ENCODE measurements at places on chromosomes 2 and 18.

DNA sequence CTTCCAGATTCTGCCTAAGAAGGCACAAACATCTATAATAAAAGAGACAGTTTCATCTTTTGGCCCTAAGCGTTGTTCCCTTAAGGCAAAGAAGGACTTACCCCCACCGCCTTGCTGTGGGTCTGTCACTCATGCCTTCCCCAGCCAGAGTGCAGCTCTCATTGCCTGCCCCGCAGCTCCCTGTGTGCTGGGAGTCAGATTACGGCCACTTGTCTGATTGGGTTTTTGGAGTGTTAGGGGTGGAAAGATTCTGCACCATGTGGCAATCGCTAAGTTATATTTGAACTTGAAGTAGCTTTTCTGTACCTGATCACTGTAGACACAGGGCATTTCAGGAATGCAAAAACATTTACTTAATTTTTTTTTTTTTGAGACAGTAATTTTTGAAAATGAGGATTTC is at the start of gene AQP4:
Gene AQP4, minus strand, starts transcription at position 151 of the 400 bp plus-strand sequence. Its CDS starts 18 bp downstream, at position 133.
- DNase-seq = no peak

- no peak for DNase-seq
Observed at GRCh38 chr2:130835766-130836015, 1.0 kb upstream of the ARHGEF4 start.

GRCh38 chr2:8587920-8588830 is 93.7 kb upstream of the ID2 start:
- no peak for DNase-seq

DNA sequence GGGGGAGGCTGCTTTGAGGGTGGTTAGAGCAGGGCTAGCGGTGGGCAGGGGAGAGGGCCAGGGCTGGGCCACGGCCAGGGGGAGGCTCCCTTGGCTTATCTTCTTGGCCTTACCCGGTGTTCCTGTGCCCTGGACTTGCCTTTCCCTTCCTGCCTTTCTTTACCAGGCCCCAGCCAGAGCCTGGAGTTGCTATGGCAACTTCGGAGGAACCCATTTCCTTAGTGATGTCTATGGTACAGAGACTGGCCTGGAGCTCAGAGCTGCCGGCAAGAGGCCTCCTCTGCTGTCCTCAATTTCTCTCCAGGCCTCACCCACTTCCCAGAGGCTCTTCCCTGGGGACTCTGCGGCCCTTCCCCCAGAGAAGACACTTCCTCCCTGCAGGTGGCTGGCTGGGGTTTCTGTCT is 11.5 kb downstream of the SPEG start:
- no peak for DNase-seq

DNA sequence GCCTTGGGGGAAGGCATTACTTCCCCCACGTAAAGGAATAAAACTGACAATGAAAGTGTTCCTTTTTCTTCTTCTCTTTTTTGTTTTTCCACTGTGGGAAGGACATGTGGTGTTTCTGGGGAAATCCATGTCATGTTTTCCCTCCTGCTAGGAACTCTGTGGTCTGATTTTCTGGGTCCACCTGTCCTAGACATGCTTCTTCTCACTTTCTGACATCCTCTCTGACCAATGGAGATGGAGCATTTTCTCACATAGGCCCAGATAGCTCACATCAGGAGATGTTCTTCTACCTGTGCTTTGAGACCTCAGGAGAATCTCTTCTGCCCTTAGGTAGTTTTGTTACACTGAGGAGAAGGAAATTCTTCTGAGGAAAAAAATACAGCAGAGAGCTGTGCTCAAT is 252.0 kb upstream of the SIX3 start:
- no peak for DNase-seq

DNA sequence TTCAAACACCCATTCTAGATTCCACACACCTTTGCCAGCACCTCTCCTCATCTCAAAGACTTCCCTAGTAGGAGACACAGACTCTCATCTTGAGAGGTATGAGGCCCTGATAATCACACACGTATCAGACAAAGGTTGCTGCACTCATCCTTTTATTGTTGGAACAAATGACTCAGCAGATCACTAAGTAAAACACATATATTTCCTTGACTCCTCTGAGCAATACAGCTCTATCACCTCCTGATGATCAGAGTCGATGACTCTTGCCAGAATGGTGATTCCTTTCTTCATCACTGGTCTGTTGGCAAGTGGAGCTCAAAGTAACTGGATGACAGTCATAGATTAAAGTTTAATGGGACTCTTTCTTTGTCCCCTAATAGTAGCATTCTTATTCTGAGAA is 1049.2 kb upstream of the ZEB2 start:
- DNase-seq = no peak

GRCh38 chr2:173929441-173929840 is 35.7 kb downstream of the SP3 start:
- DNase-seq = no peak

GRCh38 chr2:2942225-2942624 is 435.4 kb downstream of the EIPR1 start:
- no peak for DNase-seq

GRCh38 chr2:142037066-142037465 is 93.8 kb downstream of the LRP1B start:
- DNase-seq = no peak

DNA sequence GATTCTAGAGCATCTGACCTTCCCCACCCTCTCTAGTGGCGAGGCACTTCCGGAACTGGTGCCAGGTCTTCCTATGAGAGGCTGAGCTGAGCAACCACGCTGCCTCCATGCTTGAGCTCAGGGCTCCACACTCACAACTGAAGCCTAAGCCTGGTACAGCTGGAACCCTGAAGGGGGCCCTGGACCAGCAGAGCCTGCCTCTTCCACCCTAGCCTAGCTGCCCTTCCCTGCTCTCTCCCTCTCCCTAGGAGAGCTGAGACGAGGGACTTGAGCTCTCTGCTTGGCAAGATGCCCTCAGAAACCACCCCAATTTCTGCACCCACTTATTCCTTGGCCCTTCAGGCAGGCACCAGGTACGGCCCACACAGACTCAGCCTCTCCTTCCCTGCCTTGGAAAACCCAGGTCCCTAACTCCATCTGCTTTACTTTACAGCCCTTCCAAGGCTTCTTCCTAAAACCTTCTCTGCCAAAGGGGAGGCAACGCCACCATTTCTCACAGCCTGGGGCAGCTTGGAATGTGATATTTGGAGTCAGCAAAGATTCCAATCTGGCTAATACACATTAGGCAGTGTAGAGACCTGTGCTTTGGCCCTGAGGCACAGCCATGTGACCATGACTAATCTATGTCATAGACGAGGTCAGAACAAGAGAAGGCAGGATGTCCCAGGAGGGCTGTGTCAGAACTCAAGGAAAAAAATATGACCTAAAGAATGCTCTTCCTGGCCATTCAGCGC is 18.8 kb downstream of the COX7A2L start:
- DNase-seq = peak; percentile 49

Data from breast epithelium (tissue), 4 donors.